ENCODE measurements at places on chromosomes 4 and X. TPM values are rescaled to one million over a fixed set of nuclear protein-coding genes. Genes with fewer than 3 reads are reported as not detected.

DNA sequence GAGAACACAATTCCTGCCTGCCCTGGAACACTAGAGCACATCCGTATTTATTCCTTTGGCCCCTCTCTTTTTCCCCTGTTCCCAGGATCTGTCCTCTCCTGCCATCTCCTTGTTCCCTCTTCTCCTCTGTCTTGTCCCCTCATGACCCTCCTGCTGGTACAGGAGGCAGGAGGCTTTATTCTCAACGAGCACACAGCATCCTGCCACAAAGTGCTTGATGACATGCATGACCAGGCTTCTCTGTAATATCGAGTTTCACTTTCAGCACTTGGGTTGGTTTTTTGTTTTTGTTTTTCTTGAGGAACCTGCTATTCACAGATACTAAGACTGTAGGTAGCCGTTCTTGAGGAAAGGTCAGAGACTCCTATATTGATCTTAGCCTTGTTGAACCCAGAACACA, 35.3 kb downstream of the NALF2 start:
- DNase-seq = no peak

DNA sequence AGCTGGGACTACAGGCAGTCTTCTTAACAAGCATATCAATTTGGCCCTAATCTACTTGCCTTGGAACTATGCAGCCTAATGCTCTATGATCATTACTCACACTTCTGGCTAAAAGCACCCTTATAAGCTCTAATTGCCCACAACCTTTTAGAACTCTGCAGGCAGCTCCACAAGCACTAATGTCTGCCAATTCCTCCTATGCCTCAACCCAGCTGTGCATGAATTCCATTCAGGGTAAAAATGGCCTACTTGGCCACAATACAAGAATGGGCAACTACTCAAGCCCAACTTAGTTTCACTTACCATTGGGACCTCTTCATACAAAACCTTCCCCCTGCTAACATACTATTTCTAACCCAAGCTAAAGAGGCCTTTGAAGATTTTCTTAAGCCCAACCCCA, 51.7 kb downstream of the ZNF718 start:
- no peak for DNase-seq

The EXOC1L gene
- total RNA-seq = not detected

DNA sequence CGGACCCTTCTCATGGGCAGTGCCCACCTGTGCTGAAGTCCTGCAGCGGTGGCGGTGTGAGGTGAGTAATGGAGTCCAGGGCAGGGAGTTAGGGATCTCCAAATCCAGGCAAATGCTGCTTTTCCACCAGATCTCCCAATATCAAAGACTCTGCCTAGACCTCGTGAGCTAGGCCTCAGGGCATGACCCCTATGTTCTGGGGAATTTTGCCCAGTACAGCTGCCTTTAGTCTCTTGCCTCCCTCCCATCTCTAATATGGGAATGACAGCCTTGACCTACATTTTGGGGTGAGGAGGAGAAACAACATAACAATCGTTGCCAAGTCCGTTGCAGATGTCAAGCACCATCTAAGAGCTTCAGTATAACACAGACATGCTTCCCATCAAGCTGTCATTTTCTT, 7.3 kb downstream of the PAK3 start:
- DNase-seq = no peak

The PLK4 gene
- 1.7 TPM for total RNA-seq

DNA sequence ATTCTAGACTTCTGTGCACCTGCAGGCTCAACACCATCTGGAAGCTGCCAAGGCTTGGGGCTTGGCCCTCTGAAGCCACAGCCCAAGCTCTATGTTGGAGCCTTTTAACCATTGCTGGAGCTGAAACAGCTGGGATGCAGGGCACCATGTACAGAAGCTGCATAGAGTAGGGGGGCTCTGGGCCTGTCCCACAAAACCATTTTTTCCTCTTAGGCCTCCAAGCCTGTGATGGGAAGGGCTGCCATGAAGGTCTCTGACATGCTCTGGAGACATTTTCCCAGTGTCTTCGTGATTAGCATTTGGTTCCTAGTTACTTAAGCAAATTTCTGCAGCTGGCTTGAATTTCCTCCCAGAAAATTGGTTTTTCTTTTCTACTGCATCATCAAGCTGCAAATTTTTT, 999.3 kb upstream of the GRIA3 start:
- no peak for DNase-seq

GRCh38 chrX:3145716-3146115, 104.4 kb downstream of the ARSF start:
- DNase-seq = no peak

GRCh38 chr4:89299153-89299791, 8.3 kb downstream of the GPRIN3 start:
- DNase-seq = no peak

The MAGED4 gene
- 7.1 TPM for total RNA-seq

DNA sequence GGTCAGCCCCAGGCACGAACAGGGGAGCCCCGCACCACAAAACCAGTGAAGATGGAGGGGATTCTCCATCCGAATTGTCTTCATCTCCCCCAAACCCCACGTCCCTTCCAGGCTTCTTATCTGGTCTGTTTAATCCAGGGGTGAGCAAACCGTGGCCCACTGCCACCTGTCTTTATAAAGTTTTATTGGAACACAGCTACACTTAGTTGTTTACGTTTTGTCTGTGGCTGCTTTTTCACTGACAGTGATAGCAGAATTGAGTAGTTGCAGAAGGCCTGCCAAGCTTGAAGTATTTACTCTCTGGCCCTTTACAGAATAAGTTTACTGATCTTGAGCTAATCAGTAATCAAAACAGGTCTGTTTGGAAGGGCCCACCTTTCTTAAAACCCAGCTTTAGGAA, 324.0 kb downstream of the ARHGAP10 start:
- no peak for DNase-seq

DNA sequence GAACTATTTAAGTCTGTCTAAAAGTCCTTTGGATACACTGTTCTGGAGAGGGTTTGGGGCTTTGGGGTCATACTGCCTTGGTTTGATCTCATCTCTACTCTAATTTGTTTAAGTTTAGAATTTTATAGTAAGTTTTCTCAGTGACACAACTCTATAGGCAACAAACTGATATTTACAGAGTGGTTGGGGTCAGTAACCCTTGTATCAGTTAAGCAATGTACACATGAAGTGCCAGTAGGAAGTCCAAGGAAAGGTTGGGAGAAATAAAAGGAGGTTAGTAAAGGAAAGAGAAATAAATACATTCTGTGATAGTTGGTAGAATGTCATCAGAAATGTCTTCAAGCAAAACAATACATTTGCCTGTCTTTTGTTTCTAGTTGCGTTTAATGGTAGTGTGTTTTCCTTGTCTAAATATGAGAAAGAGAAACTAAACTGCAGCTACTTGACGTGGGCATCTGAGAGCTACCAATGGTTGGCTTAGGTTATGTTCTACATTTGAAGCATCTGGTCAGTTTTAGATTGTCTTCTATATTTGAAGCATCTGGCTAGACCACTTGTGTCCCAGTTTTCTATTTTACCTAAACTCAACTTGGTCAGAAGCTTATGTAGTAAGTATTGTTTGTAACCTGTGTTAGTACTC, 6.9 kb downstream of the ATP7A start:
- DNase-seq = no peak

- DNase-seq = no peak
These were observed 21.6 kb upstream of the PDCL2 start for GRCh38 chr4:55613621-55614020.

DNA sequence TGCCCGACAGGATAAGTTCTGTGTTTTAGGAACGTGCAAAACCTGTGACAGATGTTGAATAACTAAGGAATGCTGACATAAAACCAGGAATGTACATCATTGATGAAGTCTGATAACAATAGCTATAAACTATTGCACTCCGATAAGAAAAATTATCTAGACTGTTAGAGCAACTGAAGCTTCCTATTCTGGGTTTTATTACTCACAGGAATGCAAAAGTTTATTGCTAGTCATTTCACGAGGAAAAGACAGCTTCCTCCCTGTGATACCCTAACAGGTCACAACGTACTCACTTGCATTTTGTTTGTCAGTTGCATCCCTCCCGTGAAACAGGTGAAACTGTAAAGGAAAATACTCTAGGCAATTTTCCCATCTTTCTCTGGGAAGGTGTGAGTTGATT, 65.9 kb downstream of the CLDN22 start:
- DNase-seq = no peak

DNA sequence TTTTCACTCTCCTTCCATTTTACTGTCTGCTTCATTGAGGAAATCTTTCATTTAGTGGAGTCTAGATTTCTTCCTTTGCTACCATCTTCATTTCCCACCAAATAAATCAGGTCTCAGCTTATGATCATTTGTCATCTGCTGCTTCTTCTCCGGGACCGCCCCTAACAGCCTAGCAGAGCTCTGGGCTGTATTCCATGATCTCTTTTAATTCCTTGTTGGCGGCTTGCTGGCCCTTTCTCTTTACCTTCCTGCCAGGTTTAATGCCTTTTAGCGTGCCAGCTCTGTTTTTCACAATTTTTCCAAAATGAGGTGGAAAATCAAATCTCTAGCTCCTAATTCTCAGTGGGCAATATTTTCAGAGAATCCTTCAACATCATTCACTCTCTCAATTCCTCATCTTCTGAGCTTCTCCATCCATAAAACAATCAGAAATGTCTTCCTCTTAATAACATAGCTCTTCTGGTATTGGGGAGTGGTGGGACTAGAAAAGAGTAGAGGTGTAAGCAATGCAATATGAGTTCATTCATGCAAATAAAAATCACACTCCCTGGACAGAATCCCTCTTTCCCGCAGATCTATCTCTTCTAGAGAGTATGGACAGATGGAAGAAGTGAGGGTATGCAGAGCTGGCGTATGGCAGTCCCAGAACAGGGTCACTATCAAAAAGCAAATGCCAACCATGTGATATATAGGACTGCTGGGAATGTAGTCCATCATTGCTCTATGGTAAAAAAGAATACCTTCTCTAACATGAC, 491.3 kb downstream of the KCNIP4 start:
- no peak for DNase-seq

- no peak for DNase-seq
These were observed 131.2 kb upstream of the GPC4 start for GRCh38 chrX:133546441-133546840.

The TENM3 gene
- total RNA-seq = 38.2 TPM

- DNase-seq = no peak
These were observed 198.0 kb downstream of the ARHGAP24 start for GRCh38 chr4:85672959-85673358.

DNA sequence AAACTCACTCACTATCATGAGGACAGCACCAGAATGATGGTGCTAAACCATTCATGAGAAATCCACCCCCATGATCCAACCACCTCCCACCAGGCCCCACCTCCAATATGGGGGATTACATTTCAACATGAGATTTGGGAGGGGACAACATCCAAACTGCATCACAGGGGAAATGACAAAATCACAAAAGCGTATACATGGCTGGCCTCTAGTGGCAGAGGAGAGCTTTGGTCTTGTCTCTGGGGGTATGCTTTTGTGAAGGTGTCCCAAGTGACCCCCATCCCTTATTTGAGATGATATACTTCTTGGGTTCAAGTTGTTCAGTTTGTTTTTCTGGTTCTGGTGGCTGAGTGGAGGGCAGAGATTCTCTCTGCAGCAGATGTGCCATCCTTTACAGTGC, 8.5 kb upstream of the SETD7 start:
- no peak for DNase-seq

The CCNQ gene
- 11.9 TPM for total RNA-seq

The TIGD4 gene
- total RNA-seq = 1.6 TPM

The LONRF3 gene
- 5.9 TPM for total RNA-seq

The MXD4 gene
- 84.7 TPM for total RNA-seq
